Activated CD4-positive, alpha-beta T cell treated with anti-CD3 and anti-CD28 coated beads, Interleukin-2, amount 10 ng/mL, durations not matched to agents 24 days and 14 days (primary cell): ENCODE measurements at places on chromosomes 12 and 14.

DNA sequence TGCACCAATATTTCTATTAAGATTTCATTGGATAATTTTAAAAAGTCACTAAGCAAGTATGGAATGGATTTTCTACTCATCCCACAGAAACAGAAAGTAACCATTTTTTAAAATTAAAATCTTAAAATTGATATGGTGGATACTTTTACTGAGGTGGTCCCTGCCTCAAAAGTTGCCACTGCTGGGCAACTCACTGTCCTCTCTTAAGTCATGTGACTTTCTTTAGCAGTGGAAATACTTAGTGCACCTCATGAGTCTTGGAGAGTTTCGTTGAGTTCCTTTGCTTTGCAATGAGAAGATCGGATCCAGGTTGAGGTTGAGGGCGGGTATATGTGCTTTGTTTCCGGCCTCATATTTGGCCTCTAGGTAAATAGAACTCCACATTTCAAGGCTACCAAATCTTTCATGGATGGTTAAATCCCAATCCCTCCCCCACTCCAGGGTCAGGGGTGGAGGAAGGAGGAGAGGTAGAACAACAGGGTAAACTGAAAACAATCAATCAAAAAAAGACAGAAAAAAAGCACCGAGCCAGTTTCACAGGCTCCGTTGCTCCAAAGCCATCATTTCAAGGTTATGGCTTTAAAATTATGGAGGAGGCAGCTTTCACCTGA lies 39.5 kb upstream of the DUSP6 start:
- no peak for DNase-seq

GRCh38 chr12:94679554-94680195 lies 29.3 kb upstream of the TMCC3 start:
- no peak for DNase-seq

- DNase-seq = no peak
Measured at GRCh38 chr12:95335948-95336347, 118.3 kb downstream of the VEZT start.

DNA sequence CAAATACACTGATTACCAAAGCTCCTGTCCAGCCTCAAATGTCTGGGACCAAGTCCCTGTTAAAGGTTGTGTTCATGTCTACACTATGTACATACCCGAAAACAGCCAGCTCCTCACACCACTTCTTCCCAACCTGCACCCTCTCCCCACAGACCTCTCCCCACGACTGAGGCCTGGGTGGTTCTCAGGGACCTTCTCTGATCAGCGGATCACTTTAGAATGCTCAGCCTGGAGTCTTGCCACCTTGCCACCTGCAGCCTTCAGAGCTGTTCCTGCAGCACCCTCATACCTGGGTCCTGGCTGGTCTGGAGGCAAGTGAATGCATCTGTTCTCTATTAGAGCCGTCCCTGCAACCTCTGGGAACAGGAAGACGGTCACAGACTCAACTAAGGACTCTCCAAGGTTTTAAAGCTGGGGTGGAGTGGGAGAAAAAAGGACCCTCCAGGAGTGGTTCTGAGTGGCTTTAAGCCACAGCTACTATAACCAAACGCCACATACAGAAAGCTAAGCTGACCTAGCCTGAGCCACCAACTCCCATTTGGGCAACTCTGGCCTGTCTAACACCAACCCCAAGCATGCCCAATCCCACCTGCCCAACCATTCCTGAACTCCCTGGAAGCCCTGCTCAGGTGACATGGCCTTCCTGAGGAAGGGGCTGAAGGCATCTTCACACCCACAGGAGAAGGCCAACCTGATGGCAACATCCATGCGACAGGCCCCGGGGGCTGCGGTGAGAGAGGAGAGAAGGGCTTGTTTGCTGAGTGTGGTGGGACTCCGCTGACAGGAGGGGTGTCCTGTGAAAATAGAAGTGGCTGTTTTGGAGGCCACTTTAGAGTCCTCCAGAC lies 8.6 kb downstream of the KRT2 start:
- no peak for DNase-seq

DNA sequence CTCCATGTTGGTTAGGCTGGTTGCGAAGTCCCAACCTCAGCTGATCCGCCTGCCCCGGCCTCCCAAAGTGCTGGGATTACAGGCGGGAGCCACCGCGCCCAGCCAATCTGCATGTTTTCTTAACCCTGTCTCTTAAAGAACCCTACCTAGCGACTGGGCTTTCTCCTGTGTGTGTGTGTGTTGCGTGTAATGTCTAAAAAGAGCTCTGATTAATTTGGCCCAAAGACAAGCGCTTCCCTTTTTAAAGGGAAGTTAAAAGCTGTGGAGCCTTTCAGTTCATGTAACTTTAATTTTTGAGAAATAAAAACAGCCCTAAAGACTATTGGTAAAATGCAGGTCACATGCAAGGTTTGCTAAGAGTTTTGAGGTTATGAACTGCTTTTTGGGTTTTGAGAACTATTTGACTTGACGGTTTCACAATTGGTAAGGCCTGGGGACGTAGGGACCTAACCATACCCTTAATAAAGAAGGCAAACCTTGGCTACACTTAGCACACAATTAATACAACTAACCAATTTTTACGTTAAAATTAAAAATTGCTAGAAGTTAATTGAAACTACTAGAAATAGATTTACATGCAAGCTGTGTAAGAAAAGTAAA lies 103.2 kb downstream of the KCNMB4 start:
- DNase-seq = no peak

DNA sequence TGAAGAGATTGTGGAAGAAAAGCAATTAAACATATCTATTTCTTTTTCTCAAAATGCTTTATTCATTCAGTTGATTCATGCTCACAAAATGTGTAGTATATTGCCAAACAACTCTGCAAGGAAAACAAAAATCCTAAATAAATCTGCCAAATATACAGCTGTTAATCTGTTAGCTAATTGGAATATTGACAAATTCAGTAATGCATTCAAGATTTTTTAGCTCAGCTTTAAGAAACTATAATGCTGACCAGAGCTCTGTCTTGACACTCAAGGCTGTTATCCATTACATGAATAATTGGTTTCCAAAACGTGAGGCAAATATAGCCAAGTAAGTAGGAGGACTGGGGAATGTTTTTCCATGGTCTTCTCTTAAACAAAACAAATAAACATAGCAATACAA lies 146.8 kb downstream of the TMTC2 start:
- DNase-seq = no peak

GRCh38 chr14:99636487-99636886 lies 8.4 kb upstream of the HHIPL1 start:
- no peak for DNase-seq

GRCh38 chr12:68319988-68320623 lies 12.1 kb downstream of the MDM1 start:
- DNase-seq = no peak

DNA sequence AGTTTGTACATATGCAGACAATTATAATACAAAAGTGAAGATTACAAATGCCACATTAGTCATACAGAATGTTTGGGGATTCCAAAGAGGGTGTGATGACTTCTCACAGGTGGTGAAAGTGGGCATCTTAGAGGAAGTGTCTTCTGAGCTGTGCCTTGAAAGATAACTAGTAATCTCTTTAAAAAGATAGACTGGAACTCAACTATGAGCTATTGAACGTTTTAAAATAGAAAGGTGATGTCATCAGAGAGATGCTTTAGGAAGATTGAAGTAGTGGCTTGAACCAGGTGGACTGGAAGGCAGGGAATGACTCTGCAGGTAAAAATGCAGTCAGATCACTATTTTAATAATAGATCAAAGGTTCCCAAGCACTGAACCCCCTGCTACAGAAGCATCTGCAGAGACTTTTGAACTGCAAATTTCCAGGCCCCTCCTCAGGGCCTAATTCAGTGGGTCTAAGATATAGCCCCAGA lies 50.3 kb downstream of the SYT1 start:
- DNase-seq = no peak

DNA sequence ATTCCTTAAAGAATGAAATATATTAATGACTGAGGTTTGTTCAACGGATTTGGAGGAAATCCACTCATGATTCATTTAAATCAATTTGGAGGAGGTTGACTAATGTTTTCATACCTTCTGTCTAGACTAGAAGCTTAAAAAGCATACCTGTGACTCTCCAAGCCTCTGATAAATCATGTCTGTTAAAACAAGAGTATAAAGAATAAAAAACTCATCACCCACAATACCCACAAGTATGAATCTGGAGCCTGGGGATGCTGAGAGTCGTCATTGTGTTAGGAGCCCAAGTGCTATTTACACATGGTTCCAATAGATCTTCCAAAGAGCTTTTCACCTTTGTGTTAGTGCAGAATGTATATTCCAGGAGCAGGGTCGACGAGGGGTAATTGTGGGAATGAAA lies 86.8 kb upstream of the ADAMTS20 start:
- DNase-seq = no peak

DNA sequence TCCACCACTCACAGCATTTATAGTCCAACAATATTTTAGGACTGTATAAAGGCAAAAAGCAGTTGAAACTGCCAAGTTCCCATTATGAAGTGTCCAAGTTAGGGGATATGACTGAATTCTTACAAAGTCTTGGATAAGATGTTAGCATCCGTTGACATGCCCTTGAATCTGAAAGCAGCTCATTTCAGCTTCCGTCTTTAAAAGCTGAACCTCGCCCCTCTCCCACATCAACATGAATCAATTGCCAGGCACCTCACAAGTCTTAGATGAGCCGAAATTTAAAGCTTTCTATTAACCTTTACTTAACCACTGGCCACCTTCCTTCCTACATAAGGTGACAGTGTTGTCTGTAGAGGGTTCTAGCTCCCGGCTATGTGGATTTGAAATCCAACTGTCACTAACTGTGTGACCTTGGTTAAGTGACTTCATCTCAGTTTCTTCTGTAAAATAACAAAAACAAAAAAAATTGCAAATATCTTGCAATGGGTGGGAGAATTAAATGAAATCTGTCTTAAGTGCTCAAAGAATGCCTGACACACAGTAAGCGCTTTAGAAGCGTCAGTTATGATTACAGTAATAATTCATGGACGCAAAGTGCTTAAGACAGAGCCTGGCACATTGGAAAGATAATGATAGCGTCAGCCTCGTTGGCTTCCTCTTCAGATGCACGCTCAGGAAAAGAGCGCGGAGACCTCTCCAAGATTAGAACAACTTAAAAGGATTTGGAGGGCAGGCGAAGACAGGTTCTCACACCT lies 1.2 kb downstream of the PPP1CC start:
- peak; percentile 78 for DNase-seq

- DNase-seq = peak; percentile 65
Measured at GRCh38 chr12:85280165-85280983, at the start of gene ALX1. ALX1 (plus strand) TSS chr12:85280220; CDS start chr12:85280262, 42 bp downstream.

- peak; percentile 92 for DNase-seq
Measured at GRCh38 chr14:98931911-98932310, 340.1 kb downstream of the BCL11B start.

DNA sequence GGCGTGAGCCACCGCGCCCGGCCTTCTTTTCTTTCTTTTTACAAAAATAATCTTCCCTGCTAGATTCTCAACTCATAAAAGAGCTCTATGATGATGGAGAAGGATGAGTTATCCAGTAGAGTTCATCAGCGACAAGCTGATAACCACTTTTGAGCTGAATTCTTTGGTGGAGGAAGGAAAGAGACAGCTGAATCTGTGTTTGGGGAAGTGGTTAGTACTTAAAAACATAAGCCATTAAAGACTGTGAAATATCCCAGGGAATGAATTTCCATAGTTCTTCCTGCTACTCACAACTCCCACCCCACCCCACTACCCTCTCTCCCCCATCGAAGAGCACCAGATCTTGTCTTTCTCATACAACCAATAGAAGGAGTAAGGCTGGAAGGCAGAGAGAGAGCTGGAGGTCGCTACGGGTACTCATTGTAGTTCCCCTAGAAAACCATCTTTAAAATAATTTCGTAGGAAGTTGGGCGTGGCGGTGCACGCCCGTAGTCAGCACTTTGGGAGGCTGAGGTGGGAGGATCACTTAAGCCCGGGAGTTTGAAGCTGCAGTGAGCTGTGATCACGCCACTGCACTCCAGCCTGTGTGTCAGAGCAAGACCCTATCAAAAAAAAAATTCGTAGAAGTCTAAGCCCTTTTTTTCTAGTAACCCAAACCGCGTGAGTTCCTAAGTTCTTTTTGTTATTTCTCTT lies 647 bp upstream of the ESPL1 start:
- peak; percentile 79 for DNase-seq

GRCh38 chr14:61632401-61632800 lies 62.9 kb upstream of the HIF1A start:
- no peak for DNase-seq

DNA sequence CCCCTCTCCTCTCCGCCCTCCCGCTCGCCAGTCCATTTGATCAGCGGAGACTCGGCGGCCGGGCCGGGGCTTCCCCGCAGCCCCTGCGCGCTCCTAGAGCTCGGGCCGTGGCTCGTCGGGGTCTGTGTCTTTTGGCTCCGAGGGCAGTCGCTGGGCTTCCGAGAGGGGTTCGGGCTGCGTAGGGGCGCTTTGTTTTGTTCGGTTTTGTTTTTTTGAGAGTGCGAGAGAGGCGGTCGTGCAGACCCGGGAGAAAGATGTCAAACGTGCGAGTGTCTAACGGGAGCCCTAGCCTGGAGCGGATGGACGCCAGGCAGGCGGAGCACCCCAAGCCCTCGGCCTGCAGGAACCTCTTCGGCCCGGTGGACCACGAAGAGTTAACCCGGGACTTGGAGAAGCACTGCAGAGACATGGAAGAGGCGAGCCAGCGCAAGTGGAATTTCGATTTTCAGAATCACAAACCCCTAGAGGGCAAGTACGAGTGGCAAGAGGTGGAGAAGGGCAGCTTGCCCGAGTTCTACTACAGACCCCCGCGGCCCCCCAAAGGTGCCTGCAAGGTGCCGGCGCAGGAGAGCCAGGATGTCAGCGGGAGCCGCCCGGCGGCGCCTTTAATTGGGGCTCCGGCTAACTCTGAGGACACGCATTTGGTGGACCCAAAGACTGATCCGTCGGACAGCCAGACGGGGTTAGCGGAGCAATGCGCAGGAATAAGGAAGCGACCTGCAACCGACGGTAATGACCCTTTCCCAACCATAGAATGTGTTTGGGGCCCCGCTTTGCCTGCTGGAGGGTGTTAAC lies 615 bp downstream of the CDKN1B start:
- DNase-seq = peak; percentile 82

DNA sequence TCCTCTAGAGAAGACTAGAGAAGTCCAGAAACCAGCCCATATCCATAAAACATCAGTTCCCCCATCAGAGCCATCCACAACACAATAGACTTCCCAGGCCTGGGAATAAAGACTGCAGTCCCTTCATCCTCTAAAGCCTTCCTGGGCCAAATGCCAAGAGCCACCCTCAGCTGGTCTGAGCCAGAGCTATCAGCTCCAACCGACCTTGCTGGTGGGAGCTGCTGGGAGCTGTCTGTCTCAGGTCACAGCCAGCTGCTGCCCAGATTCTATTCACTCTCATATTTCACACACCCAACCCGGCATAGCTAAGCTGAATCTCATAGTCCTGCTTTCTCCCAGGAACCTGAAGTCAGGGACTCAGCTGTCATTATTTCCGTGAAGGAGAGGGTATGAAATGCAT lies 10.9 kb upstream of the TFCP2 start:
- DNase-seq = no peak

GRCh38 chr12:131830335-131830913 lies 2.2 kb downstream of the MMP17 start:
- peak; percentile 81 for DNase-seq
